ENCODE measurements at places on chromosomes 3 and 15.

- no peak for DNase-seq
Measured at GRCh38 chr3:138362538-138362937, 14.2 kb downstream of the MRAS start.

DNA sequence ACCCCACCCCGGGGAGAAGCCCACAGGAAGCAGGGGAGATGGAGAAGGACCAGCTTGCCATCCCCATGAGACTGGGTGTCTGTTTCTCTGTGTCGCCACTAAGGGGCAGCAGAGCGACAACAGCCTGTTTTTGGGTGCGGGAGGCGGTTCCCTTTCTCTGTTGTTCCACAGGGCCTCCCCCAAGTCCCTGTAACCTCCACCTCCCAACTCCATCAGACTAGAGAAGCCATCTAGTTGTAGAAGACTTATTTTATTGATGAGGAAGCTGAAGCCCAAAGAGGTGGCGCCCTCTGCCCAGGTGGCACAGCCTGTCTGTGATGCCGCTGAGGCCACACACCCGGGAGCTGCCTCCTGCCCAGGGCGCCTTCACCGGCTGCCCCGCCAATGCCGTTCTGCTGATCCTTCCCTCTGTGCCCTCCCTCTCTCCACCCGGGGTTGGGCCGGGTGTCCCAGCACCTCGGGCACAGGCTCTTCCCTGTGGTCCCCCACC lies 3.9 kb upstream of the CCDC9B start:
- peak; percentile 57 for DNase-seq

DNA sequence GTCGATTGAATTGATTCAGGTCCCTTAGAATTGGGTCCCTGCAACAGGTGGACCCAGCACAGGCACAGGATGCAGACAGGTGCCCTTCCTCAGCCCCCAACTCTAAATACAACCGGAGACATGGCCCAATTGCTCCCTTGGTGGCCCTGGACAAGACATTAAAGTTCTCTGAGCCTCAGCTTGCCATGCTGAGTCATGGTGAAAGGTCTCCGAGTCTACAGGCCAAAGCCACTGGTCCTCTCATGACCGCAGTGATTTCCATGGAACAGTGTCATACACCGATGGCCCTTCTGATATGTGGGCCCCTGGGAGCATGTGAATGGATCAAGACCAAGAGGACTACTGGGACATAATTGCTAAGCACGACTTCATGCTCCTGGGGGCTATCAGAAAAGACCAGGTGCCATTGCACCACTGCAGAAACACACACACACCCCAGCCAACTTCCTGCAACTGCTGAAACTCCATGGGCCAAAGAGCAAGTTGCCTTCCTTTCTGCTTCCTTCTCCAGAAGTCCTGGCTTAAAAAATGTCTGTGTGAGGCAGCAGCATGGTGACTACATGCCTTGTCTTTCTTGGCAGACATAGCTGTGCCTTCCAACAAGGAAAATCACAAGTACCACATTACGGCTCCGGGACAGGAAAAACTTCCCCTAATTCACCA lies 38.8 kb downstream of the TBC1D2B start:
- no peak for DNase-seq

DNA sequence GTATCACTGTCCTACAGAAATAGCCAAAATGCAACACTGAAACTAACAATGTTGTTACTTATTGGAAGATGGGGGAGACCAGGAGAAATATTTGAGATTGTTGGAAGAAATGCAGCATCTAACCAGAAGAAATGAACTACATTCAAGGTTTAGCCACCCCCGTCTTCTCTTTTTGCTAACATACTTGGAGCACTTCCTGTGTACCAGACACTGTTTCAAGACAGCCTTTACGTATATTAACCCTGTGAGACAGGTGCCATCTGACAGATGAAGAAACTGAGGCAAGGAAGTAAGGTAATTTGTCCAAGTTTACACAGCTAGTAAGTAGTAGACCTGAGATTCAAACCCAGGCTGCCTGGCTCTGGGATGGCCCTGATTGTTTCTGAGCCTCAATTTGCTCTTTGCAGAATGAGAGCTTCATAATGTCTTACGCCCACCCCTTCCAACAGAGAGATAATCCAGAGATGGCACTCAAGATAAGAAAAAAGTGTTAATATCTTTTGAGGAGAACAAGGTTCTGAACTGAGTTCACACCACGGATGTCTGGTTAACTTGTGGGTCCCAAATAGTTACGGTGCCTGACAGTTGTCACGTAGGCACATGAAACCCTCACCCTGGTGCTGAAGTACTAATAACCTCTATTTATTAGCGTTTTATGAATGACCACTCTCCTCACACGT lies 26.1 kb downstream of the RASGRP1 start:
- no peak for DNase-seq

DNA sequence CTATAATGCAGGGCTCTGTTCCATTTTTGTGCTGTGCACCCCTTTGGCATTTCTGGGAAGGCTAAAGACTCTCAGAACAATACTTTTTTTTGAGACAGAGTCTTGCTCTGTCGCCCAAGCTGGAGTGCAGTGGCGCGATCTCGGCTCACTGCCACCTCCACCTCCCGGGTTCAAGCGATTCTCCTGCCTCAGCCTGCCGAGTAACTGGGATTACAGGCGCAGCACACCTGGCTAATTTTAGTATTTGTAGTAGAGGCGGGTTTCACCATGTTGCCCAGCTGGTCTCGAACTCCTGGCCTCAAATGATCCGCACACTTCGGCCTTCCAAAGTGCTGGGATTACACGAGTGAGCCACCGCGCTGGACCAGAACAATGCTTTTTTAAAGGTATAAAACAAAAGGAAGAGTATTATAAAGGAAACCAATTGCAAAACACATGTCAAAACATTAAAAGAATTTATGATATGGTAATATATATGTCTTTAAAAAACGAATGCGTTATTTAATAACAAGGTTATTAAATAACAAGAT lies 999 bp downstream of the SQOR start:
- DNase-seq: no peak

DNA sequence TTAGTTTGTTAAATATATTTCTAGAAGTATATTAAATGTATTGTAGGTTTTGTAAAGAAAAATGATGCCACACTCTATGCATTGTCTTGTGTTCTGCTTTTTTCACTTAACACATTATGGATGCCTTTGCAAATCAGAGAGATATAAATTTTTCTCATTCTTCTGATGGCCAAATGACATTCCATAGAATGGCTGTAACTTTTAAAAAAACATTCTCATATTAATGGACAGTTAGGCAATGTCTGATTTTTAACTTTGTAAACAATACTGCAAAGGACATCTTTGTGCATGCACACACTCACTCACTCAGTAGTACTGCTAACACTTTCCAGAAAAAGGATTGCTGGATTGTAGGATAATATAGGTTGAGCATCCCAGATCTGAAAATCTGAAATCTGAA lies 195.9 kb downstream of the ITPR1 start:
- DNase-seq: no peak

DNA sequence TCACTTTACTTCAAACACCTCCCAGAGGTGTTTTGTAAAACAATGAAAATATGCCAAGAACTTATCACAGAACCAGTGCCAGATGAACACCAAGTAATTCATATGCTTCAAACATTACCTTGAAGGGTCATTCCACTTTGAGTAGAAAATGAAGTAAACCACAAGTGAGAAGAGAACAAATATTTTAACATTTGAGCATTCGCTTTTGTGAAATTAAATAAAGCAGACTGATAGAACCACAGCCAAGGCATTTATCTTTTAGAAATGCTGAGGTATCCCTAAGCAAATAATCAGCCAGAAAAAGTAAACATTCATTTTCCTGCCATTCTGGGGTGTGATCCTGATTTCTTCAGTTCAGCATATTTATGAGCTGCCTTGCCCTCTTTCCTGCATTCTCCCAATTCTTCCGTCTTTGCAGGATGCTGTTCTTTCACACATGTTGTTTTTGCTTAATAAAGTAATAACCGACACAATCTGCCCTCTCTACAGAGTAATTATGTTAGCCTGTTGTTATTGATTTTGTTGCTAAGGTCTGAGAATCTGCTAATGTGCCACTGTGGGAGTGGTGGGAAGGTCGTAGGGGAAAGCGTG lies 235.6 kb upstream of the TGFBR2 start:
- no peak for DNase-seq

GRCh38 chr15:86183596-86184491 lies 104.2 kb downstream of the AGBL1 start:
- DNase-seq: no peak

- DNase-seq: no peak
Measured at GRCh38 chr3:64056606-64057180, 33.4 kb upstream of the PSMD6 start.

DNA sequence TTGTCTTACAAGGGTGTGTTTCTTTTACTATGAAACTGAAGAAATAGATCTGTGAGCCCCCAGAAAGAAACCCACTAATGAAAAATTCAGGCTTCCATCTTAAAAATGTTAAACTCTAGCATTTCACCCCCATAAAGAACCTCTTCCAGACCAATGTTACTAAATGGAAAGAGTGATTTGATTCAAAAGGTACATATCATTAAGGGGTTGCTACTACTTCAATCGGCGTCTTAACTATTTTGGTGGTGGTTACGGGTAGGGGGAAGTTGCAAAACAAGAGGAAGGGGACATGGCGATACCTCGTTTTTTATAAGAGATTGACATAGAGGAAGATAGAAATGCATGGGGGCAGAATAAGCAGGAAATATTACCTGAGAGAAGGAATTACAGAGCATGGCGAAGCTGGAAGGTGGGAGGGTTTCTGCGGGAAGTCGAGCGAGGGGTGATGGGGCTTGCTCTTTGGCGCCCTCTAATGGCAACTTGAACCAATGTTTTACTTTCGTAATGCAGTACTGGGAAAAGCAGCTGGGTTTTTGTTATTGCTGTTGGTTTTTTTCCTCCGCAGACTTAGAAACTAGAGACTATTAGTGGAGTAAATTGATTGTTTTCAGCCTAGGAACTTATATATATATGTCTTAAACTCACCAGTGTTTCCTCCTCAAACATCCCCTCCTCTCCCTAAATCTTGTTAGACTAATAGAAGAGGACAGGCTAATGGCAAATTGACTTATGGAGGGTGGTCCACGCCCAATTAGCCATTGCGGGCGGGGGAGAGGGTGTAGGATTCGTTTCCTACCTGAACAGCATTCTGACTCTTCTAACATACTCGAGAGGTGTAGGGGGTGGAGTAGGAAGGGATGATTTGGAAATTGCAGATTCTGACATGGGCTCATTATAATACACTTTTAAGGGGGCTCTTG lies 11.3 kb upstream of the SOX2 start:
- DNase-seq: no peak

- DNase-seq: no peak
Measured at GRCh38 chr15:101469520-101470288, 19.8 kb downstream of the PCSK6 start.

DNA sequence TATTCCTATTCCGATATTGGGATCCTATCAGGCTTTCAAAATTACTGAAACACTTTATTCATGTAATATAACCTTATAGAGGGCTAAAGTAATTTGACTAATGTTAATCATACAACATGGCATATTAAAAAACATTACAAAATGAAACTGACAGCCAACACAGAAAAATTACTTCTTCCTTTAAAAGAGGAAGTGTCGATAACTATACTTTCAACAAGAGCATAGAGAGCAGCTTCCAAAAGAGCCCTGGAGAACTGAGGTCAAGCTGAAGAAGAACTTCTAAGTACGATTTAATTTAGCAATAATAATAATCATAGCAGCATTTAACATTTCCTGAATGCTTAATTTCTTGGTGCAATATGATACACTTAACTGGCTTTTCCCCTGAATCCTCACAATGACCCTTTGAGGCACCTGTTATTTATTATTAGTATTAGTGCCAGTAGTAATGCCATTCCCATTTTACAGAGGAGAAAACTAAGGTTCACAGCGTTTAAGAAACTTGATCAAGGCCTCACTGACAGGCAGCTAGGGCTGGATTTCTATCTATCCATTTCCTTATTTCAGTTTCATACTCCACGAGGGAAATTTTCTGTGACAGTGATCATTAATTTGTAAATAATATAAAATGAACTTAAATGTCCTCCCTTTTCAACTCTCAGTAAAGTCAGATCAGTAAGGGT lies 181.6 kb downstream of the CFAP20DC start:
- no peak for DNase-seq

DNA sequence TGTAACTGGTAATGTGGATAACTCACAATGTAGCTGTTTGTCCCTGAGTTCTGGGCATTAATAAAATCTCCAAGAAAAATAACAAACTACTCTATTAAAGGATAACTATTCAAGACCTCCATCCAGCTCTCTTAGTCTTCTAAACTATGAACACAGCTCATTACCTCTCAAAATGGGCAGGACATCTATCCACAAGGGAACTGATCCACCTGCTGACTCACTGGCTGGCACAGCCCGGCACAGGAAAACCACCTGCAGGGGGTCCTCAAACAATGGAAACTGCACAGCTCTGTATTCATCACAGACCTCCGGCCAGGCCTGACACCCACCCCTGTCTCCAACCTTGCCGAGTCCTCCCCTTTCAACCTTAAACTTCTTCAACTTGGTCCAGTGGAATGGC lies 255.4 kb downstream of the TJP1 start:
- no peak for DNase-seq

DNA sequence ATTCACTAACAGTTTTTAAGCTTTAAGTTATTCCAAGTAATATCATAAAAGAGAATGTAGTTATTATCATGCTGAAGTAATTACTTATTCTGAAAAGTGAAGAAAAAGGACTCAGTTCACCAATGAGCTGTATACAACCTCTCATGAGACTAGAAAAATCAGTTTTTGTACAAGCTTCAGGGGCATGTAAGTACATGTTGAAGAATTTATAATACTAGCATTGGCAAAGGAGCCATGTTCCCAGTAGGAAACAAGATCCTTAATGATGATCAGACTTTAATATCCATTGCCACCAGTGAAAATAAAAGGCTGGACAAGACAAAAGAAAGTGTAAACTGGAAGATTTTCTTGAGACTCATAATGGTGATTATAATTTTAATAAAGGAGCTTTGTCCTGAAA lies 532.8 kb downstream of the PLOD2 start:
- DNase-seq: no peak

- DNase-seq: no peak
Measured at GRCh38 chr3:15171096-15171495, 35.0 kb upstream of the CAPN7 start.

DNA sequence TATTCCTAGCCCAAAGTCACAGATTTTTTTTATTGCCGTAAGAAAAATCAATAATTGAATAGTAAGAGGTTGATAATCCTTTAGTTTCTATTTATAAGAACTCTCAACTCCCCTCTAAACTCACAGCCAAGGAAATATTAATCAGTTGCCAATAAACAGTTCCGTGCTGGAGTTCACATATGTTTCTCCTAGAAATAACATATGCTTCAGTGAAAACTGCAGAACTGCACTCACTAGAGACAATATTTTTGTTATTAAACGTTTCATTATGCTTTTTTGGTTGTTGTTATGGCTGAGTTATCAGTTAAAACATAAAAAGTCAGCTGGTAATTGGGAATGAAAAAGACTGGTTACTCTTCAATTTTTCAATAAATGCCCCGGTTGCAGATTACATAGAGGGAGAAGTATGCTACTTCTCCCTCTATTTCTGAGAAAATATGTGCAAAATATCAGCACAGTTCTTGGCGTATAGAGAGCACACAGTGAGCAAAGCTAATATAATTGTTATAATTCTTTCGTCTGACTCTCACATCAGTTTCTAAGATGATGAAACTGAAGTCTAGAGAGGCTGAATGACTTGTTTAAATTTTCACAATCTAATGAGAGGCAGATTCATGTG lies 781.2 kb upstream of the GRM7 start:
- DNase-seq: no peak

GRCh38 chr15:67063689-67064606 lies 1.5 kb upstream of the SMAD3 start:
- peak; percentile 64 for DNase-seq
